ENCODE measurements at places on chromosomes 13 and 19.

DNA sequence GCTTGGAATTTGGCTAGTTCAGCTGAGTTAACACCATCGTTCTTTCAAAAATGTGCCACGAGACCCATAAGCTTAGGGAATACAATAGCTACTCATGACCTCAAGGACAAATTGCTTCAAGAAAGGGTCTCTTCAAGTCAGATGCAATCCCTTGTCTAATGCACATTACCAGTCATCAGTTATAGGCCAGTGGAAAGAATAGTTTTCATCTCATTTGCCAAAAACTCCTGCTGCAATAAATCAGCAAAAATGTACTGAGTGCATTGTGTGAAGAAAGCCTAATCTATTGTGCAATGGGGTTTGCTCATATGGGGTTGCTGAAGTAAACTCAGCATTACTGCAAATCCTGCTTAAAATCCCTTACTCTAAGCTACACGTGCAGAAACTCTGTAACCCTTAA is 208.3 kb upstream of the NBEA start:
- H3K27me3 ChIP-seq: no peaks in the 10 kb centered on the region
- H3K36me3 ChIP-seq: no peaks in the 10 kb centered on the region
- H3K27ac ChIP-seq: no peak overlapping the region
- no peak overlapping the region for H3K4me3 ChIP-seq
- H3K4me1 ChIP-seq: no peaks in the 10 kb centered on the region
- DNase-seq: no peak

DNA sequence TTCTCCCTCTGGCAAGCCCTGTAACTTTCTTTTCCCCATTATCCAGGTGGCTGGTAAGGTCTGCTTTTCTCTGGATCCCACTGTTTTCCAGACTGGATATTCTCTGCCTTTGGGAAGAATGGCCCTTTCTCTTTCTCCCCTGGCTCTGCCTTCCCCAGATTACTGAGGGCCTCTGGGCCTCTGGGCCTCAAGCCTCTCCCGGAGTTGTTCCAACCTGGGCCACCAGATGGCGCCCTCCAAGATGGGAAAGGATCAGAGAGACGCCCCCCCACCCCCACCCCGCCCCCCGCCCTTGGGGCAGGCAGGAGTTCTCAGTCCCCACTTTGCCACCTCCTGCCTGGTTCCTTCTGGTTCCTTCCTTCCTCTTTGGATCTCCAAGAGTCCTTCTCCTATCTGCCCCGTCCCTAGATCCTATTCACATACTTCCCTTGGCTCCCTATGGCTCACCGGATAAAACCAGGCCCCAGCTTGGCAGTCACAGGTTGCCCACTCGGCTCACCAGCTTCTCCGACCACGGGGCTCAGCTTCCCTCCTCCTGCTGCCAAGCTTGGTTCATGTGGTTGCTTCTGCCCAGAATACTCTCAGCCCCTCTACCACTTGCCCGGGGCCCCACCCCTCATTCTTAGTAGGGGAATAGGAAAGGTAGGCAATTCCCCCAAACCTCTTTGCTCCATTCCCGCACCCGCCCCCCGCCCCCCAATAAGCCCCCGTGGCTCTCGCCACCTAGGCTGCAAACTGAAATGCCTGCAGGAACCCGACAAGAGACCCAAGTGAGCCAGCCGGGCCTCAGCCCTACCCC is 13.1 kb downstream of the EPS8L1 start:
- no peaks in the 10 kb centered on the region for H3K4me1 ChIP-seq
- no peak overlapping the region for H3K27ac ChIP-seq
- peaks cover 14% of the 10 kb centered on the region for H3K36me3 ChIP-seq
- H3K27me3 ChIP-seq: peaks cover 20% of the 10 kb centered on the region

GRCh38 chr13:111912453-111912866 is 154.5 kb upstream of the SOX1 start:
- H3K4me1 ChIP-seq: no peaks in the 10 kb centered on the region
- H3K4me3 ChIP-seq: no peak overlapping the region
- H3K36me3 ChIP-seq: no peaks in the 10 kb centered on the region
- H3K27me3 ChIP-seq: no peaks in the 10 kb centered on the region
- DNase-seq: peak; percentile 14

GRCh38 chr13:88436974-88437373 is 765.8 kb downstream of the SLITRK5 start:
- DNase-seq: no peak
- H3K4me1 ChIP-seq: no peaks in the 10 kb centered on the region
- no peak overlapping the region for H3K4me3 ChIP-seq
- H3K27me3 ChIP-seq: no peaks in the 10 kb centered on the region

GRCh38 chr13:27446986-27447583 is 3.3 kb downstream of the MTIF3 start:
- H3K27me3 ChIP-seq: peaks cover 5% of the 10 kb centered on the region
- no peak overlapping the region for H3K4me3 ChIP-seq

DNA sequence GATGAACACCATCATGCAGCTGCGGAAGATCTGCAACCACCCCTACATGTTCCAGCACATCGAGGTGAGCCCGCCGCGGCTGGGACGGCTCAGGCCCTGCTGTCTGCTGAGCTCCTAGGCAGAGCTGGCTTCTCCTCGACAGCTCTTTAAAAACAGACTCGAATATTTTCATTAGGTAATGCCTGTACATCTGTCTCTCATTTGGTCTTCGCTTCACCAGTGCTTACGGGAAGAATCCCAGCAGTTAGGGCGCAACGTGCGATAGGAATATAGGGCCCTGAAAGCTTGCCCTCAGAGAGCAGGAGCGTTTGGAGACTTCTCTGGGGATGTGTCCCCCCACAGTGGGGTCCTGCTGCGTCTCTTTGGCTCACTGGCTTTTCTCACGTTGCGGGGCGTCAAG is 63.8 kb upstream of the LDLR start:
- H3K36me3 ChIP-seq: peaks cover 88% of the 10 kb centered on the region
- H3K4me3 ChIP-seq: no peak overlapping the region
- H3K4me1 ChIP-seq: no peaks in the 10 kb centered on the region
- no peaks in the 10 kb centered on the region for H3K27me3 ChIP-seq

DNA sequence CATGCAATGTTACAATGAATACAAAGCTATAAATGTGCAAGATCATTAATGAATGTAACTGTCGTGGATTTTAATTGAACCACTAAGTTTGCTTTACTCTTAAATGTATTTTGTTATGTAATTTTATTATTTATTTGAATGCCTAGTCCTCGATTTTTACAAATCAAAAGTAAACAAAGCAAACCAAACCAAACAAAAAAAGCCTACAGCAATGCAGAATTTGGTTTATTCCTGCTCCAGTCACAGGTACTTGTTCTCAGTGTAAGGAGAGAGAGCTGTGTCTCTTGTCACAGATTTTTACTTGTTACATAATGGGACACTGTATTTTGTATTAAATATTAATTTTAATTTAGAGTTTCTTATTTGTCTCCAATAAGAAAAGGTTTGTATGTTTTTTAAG is 584.3 kb upstream of the SLITRK6 start:
- no peak overlapping the region for H3K4me3 ChIP-seq
- no peaks in the 10 kb centered on the region for H3K27me3 ChIP-seq
- no peak overlapping the region for H3K27ac ChIP-seq
- no peak for DNase-seq
- H3K36me3 ChIP-seq: no peaks in the 10 kb centered on the region
- no peaks in the 10 kb centered on the region for H3K4me1 ChIP-seq

- DNase-seq: no peak
- H3K27ac ChIP-seq: no peak overlapping the region
- H3K36me3 ChIP-seq: peaks cover 16% of the 10 kb centered on the region
Measured at GRCh38 chr19:42275103-42275502, 6.1 kb downstream of the CIC start.

All from endodermal cell (in vitro differentiated cells).